ENCODE measurements at places on chromosomes 4 and X.
A peak's percentile ranks its signal among the peaks of the same experiment; 100 is the strongest.

- peak; percentile 3 for DNase-seq
These were observed 56.9 kb downstream of the SERTM2 start for GRCh38 chrX:111568354-111568753.

DNA sequence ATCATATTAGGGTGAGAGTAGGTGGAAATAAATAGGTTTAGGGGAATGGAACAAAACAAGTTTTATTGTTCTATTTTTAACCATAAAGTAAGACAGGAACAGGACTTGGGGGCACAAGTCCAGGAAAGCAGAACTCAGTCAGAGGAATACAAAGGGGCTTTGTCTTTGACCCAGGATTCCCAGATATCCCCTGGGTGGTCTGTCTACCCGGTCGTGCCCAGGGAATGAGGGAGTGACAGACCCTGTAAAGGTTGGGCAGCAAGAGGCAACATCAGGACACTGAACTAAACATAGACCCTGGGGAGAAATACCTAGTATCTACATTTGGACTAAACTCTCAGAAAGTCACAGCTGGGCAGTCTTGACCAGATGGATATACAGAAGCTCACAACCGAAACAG, 50.6 kb downstream of the PTCHD1 start:
- DNase-seq = no peak

GRCh38 chrX:31837445-31838049, 765.7 kb upstream of the FTHL17 start:
- no peak for DNase-seq

DNA sequence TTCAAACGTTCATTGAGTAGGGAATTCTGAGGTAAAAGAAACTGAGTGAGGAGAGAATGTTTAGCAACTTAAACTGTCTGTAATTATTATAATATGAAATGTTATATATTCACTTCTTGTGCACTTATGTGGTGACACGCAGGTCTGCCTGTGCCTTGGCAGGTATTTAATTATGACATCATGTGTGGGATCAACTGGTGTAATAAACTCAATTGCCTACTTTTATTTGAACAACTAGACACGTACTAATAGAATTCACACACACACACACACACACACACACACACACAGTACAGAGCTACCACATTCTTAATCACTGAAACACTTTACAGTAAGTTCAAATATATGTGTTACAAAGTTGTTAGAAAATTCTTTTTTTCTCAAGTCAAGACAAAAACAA, 20.7 kb upstream of the SLC25A31 start:
- DNase-seq = no peak

Data from urothelium cell line (cell line).